ENCODE measurements at places on chromosomes 13 and 19.

GRCh38 chr13:41178040-41178439, 16.3 kb downstream of the KBTBD7 start:
- no peak for DNase-seq

GRCh38 chr13:72696579-72696978, 30.9 kb downstream of the MZT1 start:
- no peak for DNase-seq

GRCh38 chr13:30502237-30502636, 36.5 kb upstream of the HMGB1 start:
- DNase-seq: no peak

- DNase-seq: no peak
Observed at GRCh38 chr13:24275041-24275440, 34.3 kb upstream of the C1QTNF9 start.

- no peak for DNase-seq
Observed at GRCh38 chr19:16375157-16375935, 50.7 kb downstream of the KLF2 start.

DNA sequence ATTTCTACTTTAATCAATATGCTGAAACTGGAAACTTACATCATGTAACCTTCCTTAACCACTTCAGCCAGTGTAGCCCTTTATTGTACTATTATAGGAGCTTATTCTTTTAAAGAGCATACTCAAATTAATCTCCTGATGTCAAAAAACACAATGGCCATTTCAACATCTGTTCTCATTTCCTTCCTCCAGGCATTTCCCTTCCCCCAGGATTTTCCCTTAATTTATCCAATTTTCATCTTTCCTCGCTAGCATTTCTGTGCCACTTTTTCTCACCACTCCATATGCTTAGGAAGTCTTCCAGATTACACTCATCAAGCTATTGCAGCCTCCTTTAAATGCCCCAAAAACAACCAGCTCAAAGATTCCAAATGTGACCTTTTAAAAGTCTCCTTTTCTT, 265.0 kb downstream of the PCDH9 start:
- DNase-seq: no peak

Measured in substantia nigra (tissue), 51 donors.